NCI-H1105 treated with DMSO at 0.1 percent for 48 hours (cell line): ENCODE measurements at places on chromosomes 1 and 21.

DNA sequence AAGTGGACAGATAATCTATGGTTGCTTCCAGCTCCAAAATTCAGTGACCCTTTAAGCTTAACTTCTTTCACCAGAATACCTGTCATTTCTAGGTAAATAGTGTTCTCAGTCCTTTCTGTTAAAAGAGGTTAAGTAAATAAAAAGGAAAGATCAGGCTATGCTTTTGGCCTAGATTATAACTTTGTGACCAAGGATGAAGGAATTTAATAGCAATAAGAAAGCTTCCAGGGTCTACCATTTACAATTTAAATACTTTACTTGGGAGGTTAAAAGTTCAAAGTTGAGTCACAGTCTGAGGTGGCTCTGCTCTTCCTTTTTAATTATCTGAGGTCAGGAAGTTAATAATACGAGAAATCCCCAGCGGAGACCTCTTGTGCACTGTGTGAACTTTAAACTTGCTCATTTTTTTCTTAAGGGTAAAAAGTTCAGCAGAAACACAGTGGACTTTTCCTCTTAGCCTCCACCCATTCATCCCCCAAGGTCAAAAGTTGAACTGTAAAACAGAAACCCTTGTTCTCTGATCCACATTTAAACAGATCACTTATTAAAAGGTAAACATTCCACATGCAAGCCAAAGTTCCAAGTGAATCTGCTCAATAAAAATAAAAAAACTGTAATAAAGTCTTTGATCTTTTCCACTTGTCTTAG is 187.1 kb downstream of the NRIP1 start:
- no peak for DNase-seq

- no peak for DNase-seq
Observed at GRCh38 chr1:119228335-119229080, 88.1 kb upstream of the WARS2 start.

GRCh38 chr1:7479571-7479970 is 291.5 kb upstream of the VAMP3 start:
- DNase-seq = no peak

DNA sequence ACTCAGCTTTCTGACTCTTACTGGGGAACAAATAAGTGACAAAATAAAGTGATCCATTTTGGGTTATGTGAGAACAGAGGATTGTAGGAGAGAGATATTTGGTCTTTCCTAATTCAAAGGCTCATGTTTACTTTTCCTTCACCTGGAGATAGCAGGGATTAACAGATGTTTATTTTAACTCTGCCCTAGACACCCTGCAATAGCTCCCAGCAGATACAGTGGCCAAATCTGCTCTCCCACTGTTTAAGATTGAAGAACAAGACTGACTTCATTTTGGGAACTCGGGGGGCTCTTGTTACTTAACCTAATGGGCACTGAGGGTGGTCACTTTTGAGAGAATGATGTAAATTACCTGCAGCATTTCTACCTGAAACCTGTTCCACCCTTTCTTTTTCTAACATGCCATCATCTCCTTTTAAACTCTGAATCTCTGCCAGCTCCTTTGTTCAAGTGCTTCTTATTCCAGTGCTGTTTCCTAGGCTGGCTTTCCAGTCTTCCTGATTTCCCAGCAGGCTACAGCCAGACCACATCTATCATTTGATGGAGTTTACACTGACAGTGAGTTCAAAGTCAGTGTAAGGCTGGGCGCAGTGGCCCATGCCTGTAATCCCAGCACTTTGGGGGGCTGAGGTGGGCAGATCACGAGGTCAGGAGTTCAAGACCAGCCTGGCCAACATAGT is 90.0 kb downstream of the SELENOF start:
- DNase-seq = peak; percentile 25

- no peak for DNase-seq
Observed at GRCh38 chr1:157081707-157082106, 17.9 kb downstream of the ETV3L start.

- DNase-seq = no peak
Observed at GRCh38 chr1:195733826-195734225, 874.4 kb downstream of the KCNT2 start.

GRCh38 chr1:245804696-245805095 is 649.9 kb downstream of the KIF26B start:
- no peak for DNase-seq

GRCh38 chr1:158124034-158124433 is 56.7 kb upstream of the CD1D start:
- DNase-seq = peak; percentile 39

- no peak for DNase-seq
Observed at GRCh38 chr1:37068260-37068659, 33.9 kb upstream of the GRIK3 start.

DNA sequence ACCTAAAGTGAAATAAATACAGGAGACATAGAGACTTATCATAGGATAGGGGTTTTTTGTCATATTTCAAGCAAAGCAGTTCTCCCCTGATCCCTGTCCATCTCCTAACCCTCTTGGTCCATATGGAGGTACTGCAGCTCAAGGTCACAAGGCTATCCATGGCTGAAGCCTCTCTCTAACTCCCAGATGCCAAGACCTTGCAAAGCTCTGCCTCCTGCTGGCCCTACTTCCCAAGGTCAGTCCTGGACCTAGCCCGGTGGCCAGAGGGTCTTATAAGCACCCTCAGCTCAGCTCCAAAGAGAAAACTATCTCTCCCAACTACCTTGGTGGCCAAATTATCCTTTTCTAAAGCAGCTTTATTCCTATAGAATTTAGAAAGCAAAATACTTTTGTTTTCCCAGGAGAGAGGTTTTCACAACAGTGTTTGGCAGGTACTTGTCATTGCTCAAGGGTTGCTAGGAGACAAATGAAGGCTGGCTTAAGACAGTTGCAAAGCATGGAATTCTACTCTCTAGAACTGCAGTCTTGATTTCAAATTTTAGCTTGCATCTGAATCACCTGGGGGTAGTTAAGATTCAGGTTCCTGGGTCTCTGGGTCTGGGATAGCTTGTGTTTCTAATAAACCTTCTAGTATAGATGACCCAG is 121.5 kb downstream of the XCL2 start:
- DNase-seq = peak; percentile 9

DNA sequence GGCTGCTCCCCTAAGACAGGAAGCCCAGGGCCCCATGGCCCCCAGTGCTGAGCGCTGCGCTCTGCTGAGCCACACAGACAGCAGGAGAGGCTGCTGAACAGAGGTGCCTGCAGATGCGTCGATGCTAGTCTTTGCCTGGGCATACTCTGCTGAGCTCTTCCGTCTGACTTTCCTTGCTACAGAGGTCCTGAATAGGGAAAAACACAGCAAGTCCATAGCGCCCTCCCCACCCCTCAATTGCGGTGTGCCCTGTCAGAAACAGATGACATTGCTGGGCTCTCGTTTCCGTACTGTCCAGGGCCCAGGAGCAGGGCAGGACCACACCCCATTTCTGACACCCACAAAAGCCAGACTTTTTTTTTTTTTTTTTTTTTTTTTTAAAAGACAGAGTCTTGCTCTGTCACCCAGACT is 252.5 kb downstream of the SDCCAG8 start:
- DNase-seq = no peak

GRCh38 chr1:182215764-182216163 is 154.3 kb upstream of the ZNF648 start:
- DNase-seq = no peak

DNA sequence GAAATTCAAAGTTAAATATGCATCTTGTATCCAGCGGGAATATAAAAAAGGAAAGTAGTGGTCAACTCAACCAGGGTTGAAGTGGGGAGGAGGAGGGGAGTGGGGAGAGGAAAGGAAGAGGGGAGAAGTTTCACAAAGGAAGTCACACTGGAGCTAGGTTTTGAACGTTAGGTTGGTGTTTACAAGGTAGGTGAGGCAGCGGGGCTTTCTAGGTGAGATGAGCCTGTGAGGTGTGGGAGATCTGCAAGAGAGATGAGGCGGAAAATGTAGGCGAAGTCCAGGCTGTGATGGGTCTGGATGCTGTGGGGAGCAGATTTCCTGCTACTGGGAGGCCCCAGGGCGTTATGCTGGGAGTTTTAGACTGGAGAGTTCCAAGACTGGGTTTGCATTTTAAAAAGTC is 36.1 kb upstream of the IL20 start:
- DNase-seq = no peak

- DNase-seq = peak; percentile 50
Observed at GRCh38 chr1:62437273-62437940, 558 bp downstream of the USP1 start.

GRCh38 chr1:155858800-155859233 is 550 bp upstream of the SYT11 start:
- DNase-seq = no peak

- DNase-seq = no peak
Observed at GRCh38 chr1:167966050-167966449, 29.2 kb upstream of the MPC2 start.

DNA sequence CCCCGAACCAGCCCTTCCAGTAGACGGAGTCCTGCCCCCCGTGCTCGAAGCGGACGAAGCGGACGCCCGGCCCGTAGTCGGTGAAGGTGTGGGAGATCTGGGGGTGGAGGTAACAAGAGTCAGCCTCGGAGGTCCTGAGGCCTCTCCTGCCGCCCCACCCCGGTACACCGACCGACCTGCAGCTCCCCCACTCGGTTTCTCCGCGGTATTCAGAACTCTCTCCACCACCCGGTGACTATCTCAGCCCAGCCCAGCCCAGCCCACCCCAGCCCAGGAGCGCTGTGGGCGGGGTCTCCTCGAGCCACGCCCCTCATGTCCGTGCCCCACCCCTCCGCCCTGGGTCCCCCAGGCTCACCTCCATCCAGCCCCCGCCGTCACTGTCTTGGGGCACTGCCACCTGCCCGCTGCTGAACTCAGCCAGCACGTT is 5.5 kb downstream of the FBXO2 start:
- DNase-seq = no peak

- no peak for DNase-seq
Observed at GRCh38 chr1:237191403-237191802, 149.4 kb downstream of the RYR2 start.

DNA sequence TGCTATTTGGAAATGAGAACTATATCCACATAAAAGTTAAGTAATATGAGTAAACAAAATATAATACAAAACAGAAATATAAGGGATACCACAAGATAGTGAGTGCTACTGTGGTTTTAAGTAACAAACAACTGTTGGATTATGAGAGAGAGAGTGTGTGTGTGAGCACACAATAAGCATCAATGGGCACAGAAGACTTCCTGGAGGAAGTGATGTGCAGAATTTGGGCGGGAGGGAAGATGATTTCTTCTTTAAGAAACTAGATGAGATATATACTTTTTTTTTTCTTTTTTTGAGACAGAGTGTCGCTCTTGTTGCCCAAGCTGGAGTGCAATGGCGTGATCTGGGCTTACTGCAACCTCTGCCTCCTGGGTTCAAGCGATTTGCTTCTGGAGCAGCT is 7.9 kb upstream of the IER5 start:
- DNase-seq = no peak

- DNase-seq = no peak
Observed at GRCh38 chr1:145804235-145805045, 19.5 kb downstream of the RNF115 start.

DNA sequence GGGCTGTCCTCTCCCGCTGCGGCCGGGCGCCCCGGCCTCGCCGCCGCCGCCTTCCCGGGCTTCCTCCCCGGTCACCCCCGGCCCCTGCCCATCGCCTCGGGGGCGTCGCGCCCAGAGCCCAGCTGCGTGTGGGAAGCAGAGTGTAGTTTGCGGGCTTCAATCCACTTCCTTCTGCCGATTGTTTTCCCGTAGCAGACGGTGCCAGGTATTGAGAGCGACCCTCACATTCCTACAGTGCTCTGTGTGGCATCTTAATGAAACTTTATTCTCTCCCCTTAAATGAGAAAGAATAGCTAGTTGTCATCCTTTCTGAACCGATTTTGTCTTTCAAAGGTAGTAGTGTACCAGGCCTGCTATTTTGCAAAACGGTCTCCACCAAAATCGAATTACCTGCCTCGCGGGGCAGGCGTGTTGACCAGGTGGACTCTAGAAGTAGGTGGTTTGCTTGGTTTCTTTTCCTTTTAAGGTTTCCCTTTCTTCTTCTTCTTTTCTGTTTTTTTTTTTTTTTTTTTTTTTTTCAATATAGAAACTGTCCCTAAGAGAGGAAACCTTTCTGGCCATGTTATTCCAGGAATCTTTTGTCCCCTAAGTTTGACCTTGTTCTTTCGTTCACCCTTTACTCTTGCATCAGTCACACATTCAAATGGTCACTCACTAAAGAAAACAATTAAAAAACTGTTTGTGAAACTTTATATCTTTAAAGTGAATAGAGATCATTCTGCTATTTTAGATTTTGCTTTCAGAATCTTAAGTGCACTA is 881 bp downstream of the USP25 start:
- DNase-seq = no peak

DNA sequence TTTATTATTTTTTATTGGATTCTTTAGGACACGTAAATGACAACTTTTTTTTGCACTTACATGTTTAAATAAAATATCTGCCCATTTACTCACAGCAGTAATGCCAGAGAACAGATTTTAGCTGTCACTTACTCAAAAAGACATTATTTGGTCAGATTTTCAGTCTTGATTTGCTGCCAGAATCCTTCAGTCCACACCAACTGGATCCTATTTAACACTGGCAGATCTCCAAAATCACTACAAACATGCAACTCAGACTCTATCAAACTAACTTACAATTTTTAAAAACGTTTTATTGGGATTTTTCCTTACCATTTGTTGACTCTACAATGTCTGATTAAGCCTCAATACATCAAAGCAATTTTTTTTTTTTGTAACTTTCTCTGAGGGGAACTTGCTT is 11.1 kb downstream of the ATP6V1G3 start:
- peak; percentile 71 for DNase-seq

- DNase-seq = no peak
Observed at GRCh38 chr1:241639623-241640148, 483 bp downstream of the CHML start.

DNA sequence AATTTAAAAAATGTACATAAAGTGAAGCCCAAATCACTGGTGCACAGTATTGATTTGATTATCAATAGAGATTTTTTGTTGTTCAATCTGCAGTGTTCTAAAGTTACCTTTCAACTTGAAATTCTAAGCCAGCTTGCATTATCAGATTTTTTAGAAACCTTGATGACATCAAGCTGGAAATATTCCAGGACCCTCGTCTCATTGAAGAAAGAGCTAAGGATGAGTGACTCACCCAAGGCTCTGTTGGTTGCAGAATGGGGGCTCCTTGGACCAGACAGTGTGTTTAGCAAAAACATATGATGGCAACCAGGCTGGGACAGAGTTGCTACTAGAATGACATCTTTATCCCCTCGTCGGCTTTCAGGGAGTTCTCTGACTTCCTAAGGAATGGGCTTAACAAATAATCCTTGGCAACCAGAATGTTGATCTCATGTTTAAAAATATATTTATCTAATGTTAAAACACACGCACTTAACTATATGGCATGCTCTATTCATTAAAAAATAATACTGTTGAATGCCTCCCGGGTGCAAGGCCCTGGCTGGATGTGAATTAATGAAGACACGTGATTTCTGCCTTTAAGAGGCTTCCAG is 79.7 kb downstream of the RUNX3 start:
- DNase-seq = no peak

- DNase-seq = peak; percentile 24
Observed at GRCh38 chr1:225820522-225821120, 10.7 kb downstream of the EPHX1 start.

DNA sequence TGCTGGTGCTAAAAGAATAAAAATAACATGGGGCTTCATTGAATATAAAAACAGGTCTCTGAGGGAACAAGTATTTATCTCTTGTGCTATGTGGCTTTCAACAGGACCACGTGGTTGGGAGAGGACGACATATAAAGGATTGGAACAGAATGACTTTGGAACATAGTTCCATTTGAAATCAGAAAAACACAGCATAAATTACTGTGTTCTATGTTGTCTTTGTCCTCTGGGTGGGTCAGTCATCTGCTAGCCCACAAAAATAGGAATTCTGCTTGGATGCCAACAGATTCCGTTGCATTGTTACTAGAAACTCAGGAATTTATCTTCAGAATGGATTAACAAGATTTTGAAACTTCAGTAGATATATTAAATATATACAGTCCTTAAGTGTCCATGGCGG is 5.9 kb downstream of the CEP85 start:
- DNase-seq = no peak
